ENCODE measurements at places on chromosomes 3 and 15. TPM values are rescaled to one million over a fixed set of nuclear protein-coding genes. Genes with fewer than 3 reads are reported as not detected.

GRCh38 chr3:30146978-30147377 lies 459.4 kb upstream of the TGFBR2 start:
- no peak for DNase-seq

GRCh38 chr3:48406443-48407431 lies 23.1 kb downstream of the PLXNB1 start:
- DNase-seq = no peak

GRCh38 chr3:50625231-50626182 lies 8.6 kb downstream of the MAPKAPK3 start:
- no peak for DNase-seq

- no peak for DNase-seq
These were observed 87.0 kb downstream of the CD200R1L start for GRCh38 chr3:112759681-112760080.

Gene KLHL40
- polyA plus RNA-seq = not detected

DNA sequence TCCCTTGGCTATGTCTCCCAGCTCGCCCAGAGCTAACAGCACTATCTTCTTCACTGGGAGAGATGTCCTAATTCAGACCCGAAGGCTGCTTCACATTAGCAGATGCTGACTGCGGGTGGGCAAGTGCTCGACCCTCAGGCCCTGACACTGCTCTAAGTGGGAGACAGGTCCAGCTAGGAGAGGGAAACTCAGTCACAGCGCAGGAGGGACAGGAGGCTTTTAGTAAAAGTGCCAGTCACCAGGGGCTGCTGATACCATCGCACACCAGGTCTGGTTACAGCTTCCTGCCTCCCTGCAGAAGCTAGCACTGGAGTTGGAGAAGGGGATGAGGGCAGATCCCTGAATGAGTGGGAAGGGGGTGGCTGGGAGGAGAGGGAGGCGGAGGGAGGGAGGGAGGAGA lies 365.8 kb upstream of the RGMA start:
- DNase-seq = no peak

DNA sequence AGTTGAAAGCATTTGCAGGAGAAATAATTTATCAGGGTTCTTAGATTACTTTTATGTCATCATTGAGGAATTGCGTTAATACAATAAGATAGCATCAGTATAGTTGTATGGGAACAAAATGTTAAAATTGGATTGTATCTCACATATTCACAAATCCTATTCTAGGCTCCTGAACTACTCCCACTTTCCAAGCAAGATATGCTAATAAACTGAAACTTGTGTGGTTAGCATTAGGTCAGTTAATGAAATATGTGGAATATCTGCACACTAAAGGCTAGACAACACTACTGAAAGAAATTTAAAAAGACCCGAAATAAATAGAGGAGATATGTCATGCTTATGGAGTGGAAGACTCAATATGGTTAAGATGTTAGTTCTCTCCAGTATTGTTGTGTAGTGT lies 272.7 kb downstream of the DOCK3 start:
- DNase-seq = no peak

DNA sequence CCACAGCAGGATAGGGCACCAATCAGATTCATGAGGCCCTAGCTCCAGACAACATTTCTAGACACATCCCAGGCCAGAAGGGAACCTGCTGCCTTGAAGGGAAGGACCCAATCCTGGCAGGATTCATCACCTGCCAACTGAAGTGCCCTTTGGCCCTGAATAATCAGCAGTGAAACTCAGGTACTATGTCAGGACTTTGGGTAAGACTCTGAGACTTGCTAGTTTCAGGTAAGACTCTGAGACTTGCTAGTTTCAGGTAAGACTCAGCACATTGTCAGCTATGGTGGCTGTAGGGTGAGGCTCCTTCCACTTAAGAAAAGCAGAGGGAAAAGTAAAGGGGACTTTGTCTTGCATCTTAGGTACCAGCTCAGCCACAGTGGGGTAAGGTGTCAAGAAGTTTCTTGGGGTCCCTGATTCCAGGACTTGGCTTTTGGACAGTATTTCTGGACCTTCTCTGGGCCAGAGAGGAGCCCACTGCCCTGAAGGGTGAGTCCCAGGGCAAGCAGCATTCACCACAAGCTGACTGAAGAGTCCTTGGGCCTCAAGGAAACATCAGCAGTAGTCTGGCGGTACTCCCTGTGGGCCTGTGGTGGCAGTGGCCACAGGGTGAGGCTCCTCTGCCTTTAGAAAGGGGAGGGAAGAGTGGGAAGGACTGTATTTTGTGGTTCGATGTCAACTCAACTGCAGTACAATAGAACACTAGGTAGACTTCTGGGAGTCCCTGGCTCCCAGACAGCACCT lies 13.7 kb upstream of the COL8A1 start:
- no peak for DNase-seq

GRCh38 chr3:119223511-119223910 lies 17.2 kb downstream of the B4GALT4 start:
- DNase-seq = no peak

DNA sequence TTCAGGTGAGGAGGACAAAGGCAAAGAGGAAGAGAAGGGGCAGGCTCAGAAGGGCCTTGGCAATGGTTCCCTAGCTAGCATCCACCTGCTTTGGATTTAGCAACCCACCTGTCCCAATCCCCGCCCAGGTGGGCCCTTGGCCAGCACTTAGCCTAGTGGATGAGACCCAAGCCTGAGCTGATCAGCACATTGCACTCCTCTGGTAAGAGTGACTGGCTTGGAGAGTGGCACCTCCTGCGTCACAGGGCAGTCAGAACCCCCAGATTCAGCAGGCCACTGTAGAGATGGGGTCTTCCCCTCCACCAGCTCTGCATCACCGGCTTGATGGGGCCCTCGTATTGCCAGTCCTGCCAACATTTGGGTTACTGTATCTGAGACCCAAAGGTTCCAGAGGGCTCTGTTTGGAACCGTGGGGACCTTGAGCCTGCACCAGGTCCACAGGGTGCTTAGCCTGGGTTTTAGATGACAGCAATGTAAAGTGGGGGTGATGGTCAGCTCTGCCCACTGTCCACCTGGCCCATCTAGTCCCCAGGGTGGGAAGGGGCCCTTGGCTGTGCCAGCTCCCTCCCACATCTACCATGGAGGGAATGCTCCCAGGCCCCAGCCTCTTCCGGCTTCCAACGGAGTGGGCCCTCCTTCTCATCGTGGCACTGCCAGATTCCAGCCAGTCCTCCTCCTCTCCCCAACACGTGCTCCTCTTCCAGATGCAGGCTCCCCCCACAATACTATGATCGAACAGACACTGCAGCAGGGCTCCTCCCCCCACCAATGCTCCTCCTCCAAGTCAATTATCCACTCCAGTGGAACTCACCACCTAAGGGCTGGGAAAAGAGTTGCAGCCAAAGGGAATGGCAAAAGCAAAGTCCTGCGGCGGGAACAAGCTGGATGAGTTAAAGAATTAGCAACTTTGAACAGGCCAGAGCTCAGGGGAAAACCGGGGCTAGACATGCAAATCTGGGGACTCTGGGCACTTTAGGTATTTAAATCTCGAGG lies 45.7 kb downstream of the LHFPL4 start:
- DNase-seq = no peak

DNA sequence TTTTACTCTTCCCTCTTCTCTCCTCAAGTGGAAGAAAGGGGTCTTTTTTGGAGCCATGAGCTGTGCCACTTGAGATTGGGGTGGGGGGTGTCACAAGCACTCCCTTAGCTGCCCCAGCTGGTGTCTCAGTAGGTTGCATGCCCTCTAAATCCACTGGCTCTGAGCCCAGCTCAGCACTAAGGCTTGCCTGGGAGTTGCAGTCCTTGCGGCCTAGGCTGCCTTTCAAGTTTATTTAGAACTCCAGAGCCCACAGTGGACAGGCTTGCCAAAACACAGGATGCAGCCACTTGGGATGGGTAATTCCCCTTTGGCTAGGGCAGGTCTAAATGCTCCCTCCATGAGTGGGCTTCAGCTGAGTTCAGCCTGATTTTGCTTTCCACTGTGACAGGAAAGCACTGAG lies 24.7 kb downstream of the C3orf20 start:
- no peak for DNase-seq

GRCh38 chr3:140953028-140953960 lies 11.7 kb downstream of the SLC25A36 start:
- DNase-seq = no peak

DNA sequence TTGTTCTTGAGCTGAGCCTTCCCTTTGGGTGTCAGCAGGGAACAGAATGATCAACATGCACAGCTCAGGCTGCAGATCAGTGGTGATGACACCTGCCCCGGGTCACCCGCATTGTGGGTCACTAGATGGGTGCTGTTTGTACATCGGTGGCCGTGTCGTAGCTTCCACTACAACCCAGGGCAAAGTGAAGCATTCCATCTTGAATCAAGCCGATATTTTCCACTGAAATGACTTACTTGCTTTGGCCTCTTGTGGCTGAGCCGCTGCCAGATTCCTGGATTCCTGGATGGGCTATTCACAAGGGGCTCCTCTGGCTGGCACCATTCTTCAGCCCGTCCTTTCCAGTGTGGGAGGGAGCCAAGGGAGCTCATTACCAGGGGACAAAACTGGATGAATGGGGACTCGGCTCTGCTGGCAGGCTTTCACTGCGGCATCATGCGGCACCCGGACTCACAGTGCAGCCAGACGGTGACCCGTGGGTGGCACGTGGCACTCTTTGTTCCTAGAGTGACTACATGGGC lies 65.6 kb downstream of the SLCO3A1 start:
- DNase-seq = no peak

- DNase-seq = no peak
These were observed 299.8 kb upstream of the EPHA3 start for GRCh38 chr3:88807491-88808105.

- DNase-seq = no peak
These were observed 6.2 kb upstream of the EHD4 start for GRCh38 chr15:41978534-41978933.

Gene DAZL
- polyA plus RNA-seq = not detected

Gene NR1I2
- polyA plus RNA-seq = 0.49 TPM

DNA sequence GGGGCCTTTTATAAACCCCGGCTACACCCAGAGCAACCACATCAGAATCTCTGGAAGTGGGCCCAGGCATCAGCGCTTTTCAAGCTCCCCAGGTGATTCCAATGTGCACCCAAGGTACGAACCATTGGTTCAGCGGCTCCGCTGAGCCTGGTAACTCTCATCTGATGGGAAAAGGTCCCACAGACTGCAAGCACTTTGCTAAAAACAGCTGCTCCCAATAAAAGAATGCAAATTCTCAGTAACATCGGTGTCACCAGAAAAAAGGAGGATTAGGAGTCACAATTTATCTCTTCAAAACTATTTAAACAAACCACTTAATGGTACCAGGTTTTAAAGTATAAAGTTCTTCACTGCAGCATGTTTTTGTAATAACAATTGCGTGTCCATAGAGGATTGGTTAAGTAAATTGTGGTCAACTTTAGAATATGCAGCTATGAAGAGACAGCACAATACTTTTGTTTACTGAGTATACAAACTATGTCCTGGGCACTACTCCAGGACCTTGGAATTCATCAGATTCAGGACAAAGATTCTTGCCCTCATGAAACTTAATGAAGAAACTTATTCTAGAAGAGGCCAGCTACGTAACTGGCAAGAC lies 660.7 kb upstream of the ADAMTS9 start:
- no peak for DNase-seq

GRCh38 chr3:55742022-55742831 lies 255.1 kb upstream of the WNT5A start:
- no peak for DNase-seq

DNA sequence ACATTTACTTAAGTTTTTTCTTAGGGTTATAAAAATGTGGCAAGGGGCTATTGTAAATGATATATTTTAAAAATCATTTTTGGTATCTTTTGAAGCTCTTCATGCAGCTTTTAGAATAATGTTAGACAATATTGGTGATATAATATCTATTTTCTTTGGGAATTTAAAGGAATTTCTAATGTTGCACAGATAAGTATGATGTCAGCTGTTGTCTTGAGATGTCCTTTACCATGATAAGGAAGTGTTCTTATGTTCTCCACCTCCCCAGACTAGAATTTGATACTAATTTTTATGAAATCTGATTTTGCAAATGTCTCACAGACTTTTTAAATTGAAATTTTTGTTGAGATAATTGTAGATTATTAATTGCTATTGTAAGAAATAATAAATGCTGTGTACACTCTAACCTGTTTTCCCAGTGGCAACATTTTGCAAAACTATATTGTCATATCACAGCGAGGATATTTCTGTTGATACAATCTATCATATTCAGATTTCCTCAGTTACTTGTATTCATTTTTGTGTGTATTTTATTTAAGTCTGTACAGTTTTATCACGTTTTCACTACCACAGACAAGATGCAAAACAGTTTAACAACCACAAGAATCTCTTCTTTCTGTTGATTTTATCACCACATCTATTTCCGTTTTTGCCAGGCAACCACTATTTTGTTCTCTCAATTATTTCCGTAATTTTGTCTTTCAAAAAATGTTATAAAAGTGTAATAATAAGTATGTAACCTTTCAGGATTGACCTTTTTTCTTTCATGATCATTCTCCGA lies 55.4 kb downstream of the SPRED1 start:
- DNase-seq = no peak

Measured in right renal cortex interstitium (tissue), 3 donors.